Activated CD4-positive, CD25-positive, alpha-beta regulatory T cell (primary cell): ENCODE measurements at places on chromosomes 13 and 19.

DNA sequence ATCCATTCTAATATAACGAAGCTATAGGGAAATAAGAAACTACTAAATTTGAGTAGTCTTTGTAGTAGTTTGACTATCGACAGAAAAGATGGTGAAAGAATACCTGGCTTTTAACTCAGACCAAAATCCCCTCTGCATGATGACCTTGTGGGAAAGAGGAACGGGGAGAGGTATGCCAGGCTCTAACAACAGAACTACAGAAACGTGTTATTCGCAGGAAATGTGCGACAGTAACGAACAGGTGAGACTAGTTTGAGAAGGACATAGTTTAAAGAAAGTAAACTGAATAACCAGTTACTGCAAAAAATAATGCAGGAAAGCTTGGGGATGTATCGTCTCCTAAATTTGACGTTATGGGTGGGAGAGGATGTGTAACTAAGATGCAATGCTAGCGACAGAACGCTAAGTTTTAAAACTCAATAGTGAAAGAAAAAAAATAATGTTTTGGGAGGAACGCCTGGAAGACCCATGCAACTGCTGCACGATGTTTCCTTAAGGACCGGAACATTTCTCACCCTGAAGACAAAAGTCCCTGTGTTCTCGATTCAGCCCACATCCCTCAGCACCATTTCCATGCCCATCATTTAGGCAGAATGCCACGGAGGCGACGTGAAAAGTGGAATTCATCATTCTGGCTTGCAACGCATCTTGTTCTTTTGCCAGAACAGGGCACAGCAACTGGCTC lies 1.6 kb upstream of the RAP2A start:
- DNase-seq = no peak

GRCh38 chr19:16458391-16459341 lies 13.1 kb downstream of the EPS15L1 start:
- no peak for DNase-seq

GRCh38 chr19:5894704-5895349 lies 8.8 kb downstream of the NDUFA11 start:
- no peak for DNase-seq

- DNase-seq = no peak
Measured at GRCh38 chr19:34577531-34578101, 96.1 kb downstream of the WTIP start.

DNA sequence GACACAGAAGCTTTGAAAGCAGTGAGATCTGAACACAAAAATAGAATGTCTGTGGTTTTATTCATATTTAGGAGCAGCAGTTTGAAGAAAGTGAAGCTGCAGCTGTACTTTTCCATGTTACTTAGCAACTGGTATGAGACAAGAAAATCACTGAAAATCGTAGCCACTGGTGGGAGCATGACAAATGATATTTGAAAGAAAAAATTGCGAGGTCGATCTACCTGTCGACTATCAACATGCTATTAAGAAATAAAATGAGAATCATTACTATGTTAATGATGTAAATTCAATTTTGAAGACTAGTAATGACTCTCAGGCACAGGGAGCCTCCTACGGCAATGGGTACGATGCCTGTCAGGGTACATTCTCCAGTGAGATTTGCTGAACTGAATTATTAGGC lies 436.4 kb downstream of the SLITRK5 start:
- no peak for DNase-seq
